ENCODE measurements at places on chromosomes 11 and 22.

- peak; percentile 22 for DNase-seq
These were observed 5.5 kb downstream of the FOLR3 start for GRCh38 chr11:72141066-72141465.

DNA sequence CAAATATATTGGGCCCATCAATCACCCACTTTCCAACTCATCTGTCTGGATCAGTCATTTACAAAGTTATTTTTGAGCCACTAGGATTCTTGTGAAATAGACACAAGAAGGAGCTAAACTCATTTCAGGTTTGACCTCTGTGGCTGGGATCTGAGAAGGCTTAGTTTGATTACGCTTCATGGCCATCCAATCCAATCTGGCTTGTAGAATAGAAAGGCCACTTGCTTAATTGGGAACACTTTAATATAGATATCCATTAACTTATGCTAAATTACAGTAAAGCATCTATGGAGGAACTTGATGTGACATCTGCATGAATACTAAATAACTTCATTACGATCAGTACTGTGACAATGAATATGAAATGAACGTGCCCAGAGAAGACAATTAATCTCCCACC lies 284.2 kb downstream of the ST3GAL4 start:
- DNase-seq, result no peak

DNA sequence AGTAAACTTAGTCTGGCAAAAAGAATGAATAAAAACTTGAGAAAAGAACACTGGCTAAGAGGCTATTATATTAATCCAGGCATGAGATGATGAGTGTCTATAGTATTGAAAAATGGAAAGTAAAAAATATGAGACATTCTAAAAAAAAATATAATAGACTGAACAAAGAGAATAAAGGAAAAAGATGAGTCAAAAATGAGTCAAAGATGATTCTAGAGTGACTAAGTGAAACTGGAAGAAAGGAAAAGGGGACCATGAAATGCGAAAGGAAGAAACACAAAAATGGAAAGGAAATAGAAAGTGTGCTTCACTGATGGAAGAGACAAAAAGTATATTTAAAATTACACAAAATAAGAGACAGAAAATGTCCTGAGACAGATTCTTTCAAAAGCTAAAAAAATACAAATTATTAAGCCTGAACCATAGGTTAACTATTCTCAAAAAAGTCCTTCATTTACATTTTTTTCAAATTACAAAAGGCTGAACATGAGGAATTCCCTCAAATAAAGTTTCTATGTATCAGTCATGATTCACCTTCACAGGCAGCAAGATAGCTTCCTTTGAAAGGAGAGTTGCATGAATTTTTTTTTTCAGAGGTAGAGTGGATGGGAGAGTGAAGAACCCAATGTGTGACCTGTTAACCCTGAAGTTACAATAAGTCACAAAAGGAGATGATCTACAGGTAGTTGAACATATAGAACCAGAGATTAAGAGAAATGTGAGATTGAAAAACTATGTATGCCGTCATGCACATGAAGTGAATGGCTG lies 75.2 kb downstream of the EIF3M start:
- no peak for DNase-seq

GRCh38 chr11:609341-609811 lies 6.4 kb downstream of the IRF7 start:
- DNase-seq, result no peak

DNA sequence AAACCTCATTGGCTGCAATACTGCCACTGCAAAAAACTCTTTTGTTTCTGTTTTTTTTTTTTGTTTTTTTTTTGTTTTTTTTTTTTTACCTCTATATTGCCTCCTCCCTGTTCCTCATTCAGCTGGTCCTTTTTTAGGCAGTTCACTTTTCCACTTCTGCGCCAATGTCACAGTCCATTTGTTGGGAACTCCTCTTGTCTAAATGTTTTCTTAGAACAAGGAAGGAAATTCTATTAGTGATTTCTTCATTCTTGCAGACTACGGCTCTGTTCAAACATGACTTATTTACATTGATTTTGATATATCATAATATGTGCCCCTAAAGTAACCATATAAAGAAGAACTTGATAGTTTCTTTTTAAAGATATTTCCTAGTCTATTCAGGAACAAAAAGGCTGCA lies 2.9 kb downstream of the FAM118B start:
- DNase-seq, result no peak

GRCh38 chr11:75802021-75802912 lies 12.7 kb upstream of the UVRAG start:
- no peak for DNase-seq

DNA sequence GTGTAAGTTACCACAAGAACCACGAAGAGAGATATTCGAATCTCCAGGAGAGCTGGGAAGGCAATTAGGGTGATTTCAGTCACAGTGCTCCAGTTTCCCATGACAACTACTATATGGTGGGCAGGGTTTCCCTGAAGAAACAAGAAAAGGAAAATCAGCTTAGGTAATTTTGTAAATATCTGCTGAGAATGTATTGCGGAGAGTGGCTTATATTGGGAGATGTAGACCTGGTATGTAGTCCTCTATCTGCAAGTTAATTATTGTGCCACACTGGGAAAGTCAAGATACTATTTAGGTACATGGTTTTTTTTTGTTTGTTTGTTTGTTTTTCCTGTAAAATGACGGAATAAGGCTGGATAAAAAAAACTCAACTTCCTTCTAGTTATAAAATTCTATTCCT lies at the start of gene OR6M1:
Gene OR6M1, minus strand, starts transcription at position 101 of the 400 bp plus-strand sequence. Its CDS starts 0 bp downstream, at position 101.
- no peak for DNase-seq

DNA sequence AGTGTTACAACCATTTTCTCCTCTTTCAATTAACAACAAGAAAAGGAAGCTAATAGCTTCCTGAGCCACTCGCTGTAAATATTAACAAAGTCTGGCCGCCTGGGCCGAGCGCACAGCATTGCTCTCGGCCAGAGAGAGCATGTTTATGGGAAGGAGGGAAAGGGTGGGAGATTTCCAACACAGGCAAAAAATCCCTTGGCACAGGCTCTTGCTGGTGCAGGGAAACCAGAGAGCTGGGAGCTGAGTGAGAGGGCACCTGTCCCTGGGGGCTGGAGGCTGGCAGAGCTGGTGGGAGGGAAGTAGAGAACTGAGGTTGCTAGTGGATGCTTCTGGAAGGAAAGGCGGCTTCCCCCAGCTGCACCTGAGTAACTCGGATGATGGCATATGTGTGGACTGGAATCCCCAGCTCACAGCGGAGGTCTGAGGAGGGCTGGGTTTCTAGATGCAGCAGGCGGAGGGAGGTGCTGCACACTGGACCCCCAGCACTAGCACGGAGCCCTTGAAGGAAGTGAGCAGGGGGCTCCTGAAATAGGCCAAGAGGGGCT lies 59.6 kb downstream of the FLRT1 start:
- DNase-seq, result no peak

DNA sequence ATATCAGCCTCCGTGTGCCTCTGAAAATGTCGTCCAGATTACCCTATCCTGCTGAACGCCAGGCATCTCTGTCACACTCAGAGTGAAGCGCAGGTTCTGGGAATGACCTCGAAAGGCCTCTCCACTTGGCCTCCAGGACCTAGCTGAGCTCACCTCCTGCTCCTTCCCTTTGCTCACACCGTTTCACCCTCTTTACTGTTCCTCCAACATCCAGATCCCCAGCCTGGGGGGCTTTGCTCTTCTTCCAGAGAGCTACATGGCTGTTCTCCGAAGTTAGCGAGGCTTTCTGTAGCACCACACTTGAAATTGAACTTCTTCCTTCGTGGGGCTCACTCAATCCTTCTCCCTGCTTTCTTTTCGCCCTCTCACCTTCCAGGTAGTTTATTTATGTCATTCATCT lies 27.9 kb downstream of the GLB1L2 start:
- DNase-seq, result no peak

DNA sequence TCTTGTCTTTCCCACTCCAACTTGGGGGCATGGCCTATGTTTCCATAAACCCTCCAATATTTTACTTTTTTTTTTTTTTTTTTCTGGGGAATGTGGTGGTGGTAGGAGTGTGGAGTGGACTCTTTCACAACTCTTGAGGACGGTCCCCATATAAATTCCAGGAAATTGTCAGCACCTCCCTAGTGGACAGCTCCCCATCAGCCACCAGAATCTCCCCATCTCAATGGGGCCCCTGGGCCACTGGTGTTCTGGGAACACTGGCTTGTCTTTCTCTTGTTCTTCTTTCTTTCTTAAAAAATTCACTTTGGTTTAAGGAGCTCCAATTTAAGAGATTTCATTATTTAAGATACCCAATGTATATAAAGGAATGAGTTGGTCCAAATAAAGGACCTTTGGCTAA lies 74.1 kb downstream of the ADM start:
- no peak for DNase-seq

DNA sequence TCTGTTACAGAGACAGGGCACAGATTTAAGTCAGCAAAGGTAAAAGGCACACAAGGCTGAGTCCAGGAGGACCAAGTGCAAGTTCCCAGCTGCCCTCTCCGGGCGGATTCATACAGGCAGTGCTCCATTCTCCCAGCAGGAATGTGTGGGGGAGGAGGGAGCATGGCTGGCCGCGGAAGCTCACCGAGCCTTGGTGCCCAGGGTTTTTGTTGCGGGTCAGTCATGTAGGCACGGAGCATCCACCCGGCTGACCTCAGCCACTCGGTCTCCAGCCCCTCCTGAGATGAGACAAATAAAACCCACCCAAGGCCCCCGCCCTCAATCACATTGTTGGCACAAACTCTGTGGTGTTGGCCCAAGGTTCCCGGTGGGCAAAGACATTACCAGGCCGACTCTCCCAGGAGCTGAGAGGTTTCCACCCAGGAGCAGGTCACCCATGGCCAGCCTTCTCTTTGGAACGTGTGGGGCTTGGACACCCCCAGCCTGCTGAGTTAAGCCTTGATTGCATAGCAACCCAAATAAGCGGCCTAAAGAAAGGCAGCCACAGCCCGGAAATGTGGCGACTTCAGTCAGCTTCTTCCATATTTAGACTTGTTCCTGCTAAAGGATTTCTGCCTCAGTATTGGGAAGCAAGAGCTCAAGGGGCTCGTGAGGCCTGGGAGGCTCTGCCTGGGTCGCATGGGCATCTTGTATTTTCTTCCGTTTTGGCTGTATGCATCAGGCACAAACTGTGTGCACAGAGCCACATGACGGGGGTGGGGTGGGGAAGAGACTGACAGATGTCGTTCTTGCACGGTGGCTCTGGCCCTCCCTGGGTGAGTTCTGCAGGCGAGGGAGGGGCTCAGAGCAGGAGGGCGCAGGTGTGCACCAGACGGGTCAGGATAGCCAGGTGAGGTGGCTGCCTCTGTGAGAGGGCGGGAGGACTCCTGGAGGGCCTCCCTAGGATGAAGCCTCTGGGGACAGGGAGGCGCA lies 63.0 kb downstream of the ARHGAP8 start:
- DNase-seq, result no peak

DNA sequence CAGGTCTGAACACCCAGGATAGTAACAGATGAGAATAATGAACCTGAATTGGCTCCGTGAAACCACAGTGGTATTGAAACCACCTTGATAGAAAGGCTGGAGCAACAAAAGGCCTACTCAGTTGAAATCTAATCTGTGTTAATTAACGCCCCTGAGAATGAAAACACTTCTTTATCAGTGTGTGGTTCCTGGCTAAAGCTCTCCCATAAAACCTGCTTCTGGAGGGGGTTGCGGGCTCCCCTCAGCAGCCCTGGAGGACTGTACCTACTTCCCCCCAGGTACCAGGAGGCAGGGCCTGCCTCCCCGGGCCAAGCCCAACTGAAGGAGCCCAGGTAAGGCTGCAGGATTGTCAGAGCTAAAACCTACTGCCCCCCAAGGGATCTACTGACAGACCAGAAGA lies 54.6 kb downstream of the PLEKHA7 start:
- no peak for DNase-seq

All from activated CD4-positive, alpha-beta T cell treated with anti-CD3 and anti-CD28 coated beads, Interleukin-2, amount 10 ng/mL, durations not matched to agents 7 days and 5 days (primary cell).